Pericardium fibroblast (primary cell): ENCODE measurements at places on chromosomes 16 and 17. TPM values are rescaled to one million over a fixed set of nuclear protein-coding genes. Genes with fewer than 3 reads are reported as not detected.

SLC35G6 gene
- total RNA-seq = not detected in 2 replicates

CCL15 gene
- total RNA-seq = not detected in 2 replicates

CCDC200 gene
- total RNA-seq = not detected in 2 replicates

SIAH1 gene
- total RNA-seq = 18.9 and 23.5 TPM in 2 replicates

PRAC1 gene
- total RNA-seq = not detected in 2 replicates

DNAJC7 gene
- 39.7 and 67.8 TPM in 2 replicates for total RNA-seq

SLX4 gene
- 2.2 and 3.6 TPM in 2 replicates for total RNA-seq

SEPTIN1 gene
- 0.51 TPM in 1 of 2 replicates, not detected in the other for total RNA-seq

DOC2B gene
- total RNA-seq = under 0.01 TPM in 1 of 2 replicates, not detected in the other

C16orf96 gene
- 0.09 TPM in 1 of 2 replicates, not detected in the other for total RNA-seq

ALDOC gene
- 69.6 and 136 TPM in 2 replicates for total RNA-seq

AIPL1 gene
- not detected in 2 replicates for total RNA-seq

TMIGD1 gene
- total RNA-seq = not detected in 2 replicates
